ENCODE measurements at places on chromosomes 4 and X. TPM values are rescaled to one million over a fixed set of nuclear protein-coding genes. Genes with fewer than 3 reads are reported as not detected.

Gene ITGB1BP2
- total RNA-seq, result 1.4 TPM

Gene BBS12
- 4.3 TPM for total RNA-seq

Gene CCDC110
- total RNA-seq, result 0.73 TPM

Gene PHEX
- 1.1 TPM for total RNA-seq

Gene ADAM29
- total RNA-seq, result not detected

Gene F9
- not detected for total RNA-seq

Gene ALAS2
- total RNA-seq, result not detected

Gene TLR10
- total RNA-seq, result not detected

Gene RGN
- total RNA-seq, result 0.56 TPM

Gene CTPS2
- total RNA-seq, result 14.4 TPM

Gene NPFFR2
- total RNA-seq, result not detected

Gene MAGEB1
- not detected for total RNA-seq

Gene ZNF157
- not detected for total RNA-seq

Gene PPA2
- total RNA-seq, result 79.9 TPM

Data from pulmonary artery endothelial cell (primary cell).